ENCODE measurements at places on chromosomes 6 and 20. TPM values are rescaled to one million over a fixed set of nuclear protein-coding genes. Genes with fewer than 3 reads are reported as not detected.

Gene HLA-DRA
- 0.59 TPM for total RNA-seq

Gene CST4
- not detected for total RNA-seq

Gene OLIG3
- not detected for total RNA-seq

Gene NR2E1
- 4.1 TPM for total RNA-seq

Gene GSTA1
- not detected for total RNA-seq

- ATAC-seq, result no peak
Measured at GRCh38 chr6:164882236-164882635, 427.2 kb downstream of the C6orf118 start.

GRCh38 chr6:166929542-166930189 lies 26.7 kb downstream of the RNASET2 start:
- ATAC-seq, result no peak

GRCh38 chr6:24922814-24923213 lies 12.9 kb downstream of the RIPOR2 start:
- no peak for ATAC-seq

DNA sequence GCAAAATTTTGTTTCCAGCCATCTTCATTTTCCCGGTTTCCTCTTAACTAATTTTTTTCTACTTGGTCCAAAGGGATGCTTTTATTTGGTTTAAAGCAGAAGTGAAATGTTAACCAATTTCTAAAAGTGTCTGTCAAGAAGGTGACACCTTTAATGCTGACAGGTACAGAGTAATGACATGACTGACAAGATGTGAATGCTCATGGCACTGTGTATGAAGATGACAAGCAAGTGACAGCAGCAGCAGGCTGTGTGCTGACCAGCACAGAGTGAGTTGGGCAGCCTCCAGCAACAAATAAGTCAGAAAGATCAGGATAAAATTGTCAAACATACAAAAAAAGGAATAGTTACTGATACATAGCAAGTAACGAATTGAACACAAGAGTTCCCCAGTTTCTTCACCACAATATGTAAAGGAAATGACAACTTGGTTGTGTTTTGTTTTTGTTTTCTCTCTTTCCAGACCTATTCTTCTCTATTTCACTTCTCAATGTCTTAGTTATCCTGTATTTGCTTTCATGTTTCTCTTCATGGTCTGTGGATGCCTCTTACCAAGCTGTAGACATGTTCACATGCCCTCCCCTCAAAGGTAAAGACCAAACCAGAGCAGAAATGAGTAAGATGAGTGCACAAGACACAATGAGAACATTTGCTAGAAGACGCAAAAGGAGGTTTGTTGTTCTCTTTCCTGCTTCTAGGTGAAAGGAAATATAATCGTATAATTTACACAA lies 174.9 kb downstream of the FRK start:
- no peak for ATAC-seq

DNA sequence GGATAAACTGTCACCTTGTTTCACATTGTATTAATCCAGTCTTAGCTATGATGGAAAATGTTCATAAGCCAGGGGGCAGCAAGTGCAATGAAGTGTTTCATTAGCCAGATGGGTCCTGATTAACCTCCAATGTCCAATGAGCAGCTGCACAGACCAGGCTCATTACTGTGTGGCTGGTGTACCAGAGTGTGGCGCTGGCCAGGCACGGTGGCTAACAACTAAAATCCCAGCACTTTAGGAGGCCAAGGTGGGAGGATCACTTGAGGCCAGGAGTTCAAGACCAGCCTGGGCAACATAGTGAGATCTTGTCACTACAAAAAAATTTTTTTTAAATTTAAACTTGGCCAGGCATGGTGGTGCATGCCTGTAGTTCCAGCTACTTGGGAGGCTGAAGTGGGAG lies 201.7 kb upstream of the FOXQ1 start:
- no peak for ATAC-seq

- no peak for ATAC-seq
Measured at GRCh38 chr6:122285292-122285913, 114.0 kb upstream of the HSF2 start.

DNA sequence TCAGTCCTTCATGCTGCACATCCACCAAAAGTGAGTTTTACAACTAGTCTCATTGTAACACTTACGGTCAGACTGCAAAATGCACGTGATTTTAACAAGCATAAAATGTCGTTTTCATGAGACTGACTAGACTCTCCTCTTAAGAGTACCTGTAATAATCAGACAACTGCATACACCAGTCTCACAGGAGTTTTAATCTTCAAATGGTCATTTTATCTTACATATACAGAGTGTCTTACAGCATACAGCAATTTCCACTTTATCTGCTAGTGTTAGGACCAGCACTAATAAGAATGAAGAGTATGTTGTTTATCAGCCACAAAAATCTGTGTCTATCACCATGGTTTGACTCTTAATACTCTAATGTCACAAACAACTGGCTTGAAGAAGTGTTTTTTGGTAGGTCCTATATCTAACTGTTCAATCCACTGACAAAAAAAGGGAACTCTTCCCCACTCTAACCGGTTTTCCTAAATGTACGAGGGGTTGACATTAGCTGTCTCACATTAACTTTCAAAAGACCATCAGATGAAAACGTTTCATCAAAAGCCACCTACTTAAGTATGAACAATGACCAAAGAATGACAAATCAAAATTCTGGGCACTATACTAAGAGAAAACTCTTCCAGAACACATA lies 1.5 kb upstream of the ASF1A start:
- no peak for ATAC-seq

DNA sequence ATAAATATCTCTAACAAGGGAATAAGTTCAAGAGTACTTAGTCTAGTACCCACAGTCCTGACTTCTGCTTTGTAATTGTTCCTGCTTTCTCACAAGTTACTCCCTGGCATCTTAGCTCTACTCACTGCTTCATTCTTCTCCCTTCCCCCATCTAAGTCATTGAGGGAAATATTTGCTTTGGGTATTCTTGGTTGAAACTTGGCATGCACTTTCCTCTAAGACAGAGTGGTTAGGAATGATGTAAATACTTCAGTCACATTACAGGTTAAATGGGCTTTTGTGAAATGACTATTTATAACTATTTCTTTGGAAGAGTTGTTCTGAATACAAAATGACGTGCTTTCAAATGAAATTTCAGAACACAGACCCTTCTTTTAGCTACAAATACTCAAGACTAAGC lies 67.7 kb upstream of the PLEKHG1 start:
- ATAC-seq, result no peak

GRCh38 chr6:72412709-72413044 lies 209.2 kb upstream of the KCNQ5 start:
- no peak for ATAC-seq

- no peak for ATAC-seq
Measured at GRCh38 chr6:10655508-10656055, 38.8 kb downstream of the C6orf52 start.

- no peak for ATAC-seq
Measured at GRCh38 chr6:168026925-168027324, 29.5 kb downstream of the KIF25 start.

GRCh38 chr6:140178520-140178919 lies 804.1 kb upstream of the CITED2 start:
- ATAC-seq, result no peak

- no peak for ATAC-seq
Measured at GRCh38 chr6:43979525-43979924, 147.7 kb downstream of the MRPL14 start.

DNA sequence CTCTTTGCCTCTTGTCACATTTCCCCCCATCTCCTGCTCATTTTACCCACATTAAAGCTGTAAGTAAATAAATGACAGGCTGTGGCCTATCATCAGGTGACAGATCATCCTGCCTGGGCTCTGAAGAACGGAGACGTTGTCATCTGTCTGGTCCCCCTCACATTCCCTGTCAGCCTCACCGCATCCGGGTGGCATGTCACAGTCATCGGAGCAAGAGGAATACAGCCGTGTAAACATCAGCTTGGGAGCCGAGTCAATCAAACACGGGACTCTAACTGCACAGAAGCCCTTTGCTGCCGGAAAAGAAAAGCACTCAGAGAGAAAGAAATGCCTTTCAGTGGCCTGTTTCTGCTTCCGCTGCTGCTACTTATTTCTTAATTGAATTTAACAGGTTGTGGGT lies 371.9 kb upstream of the ID4 start:
- ATAC-seq, result peak; percentile 99

Measured in motor neuron (in vitro differentiated cells).